ENCODE measurements at places on chromosomes 2 and 18. TPM values are rescaled to one million over a fixed set of nuclear protein-coding genes. Genes with fewer than 3 reads are reported as not detected.

ANKAR gene
- 31.8 TPM for total RNA-seq

TWIST2 gene
- 6.8 TPM for total RNA-seq

RNF138 gene
- total RNA-seq = 39.1 TPM

SCTR gene
- not detected for total RNA-seq

DSG4 gene
- total RNA-seq = not detected

CNOT11 gene
- 19.8 TPM for total RNA-seq

UPP2 gene
- total RNA-seq = not detected

LIPG gene
- 2.6 TPM for total RNA-seq

OXER1 gene
- total RNA-seq = under 0.01 TPM

B4GALT6 gene
- total RNA-seq = 3.1 TPM

MAP4K3 gene
- 59.5 TPM for total RNA-seq

EIF2AK2 gene
- total RNA-seq = 22.4 TPM

GKN1 gene
- total RNA-seq = not detected

DDX1 gene
- total RNA-seq = 105 TPM

CACNB4 gene
- total RNA-seq = 7.8 TPM

FEV gene
- not detected for total RNA-seq

EFR3B gene
- total RNA-seq = 4.7 TPM

CFC1 gene
- not detected for total RNA-seq

SFT2D3 gene
- 7.8 TPM for total RNA-seq

FIGN gene
- total RNA-seq = 1.0 TPM

TWSG1 gene
- 30.3 TPM for total RNA-seq

PJVK gene
- total RNA-seq = 1.6 TPM

MTX2 gene
- 27.7 TPM for total RNA-seq

COL3A1 gene
- 6,920 TPM for total RNA-seq

ATP8B1 gene
- 4.7 TPM for total RNA-seq

FSIP2 gene
- 1.0 TPM for total RNA-seq

FAM237A gene
- not detected for total RNA-seq

ARHGAP25 gene
- 4.7 TPM for total RNA-seq

FBXO48 gene
- under 0.01 TPM for total RNA-seq

ZNF892 gene
- total RNA-seq = 4.7 TPM

EFHD1 gene
- 2.1 TPM for total RNA-seq

ANKRD30BL gene
- total RNA-seq = not detected

CAPN10 gene
- total RNA-seq = 12.0 TPM

ICOS gene
- total RNA-seq = 0.52 TPM

ATP6V1C2 gene
- under 0.01 TPM for total RNA-seq

UGT1A10 gene
- total RNA-seq = not detected

CDH2 gene
- total RNA-seq = 4.7 TPM

B3GNT7 gene
- total RNA-seq = 0.52 TPM

ERCC3 gene
- total RNA-seq = 28.7 TPM

ZSWIM2 gene
- total RNA-seq = not detected

NETO1 gene
- total RNA-seq = not detected

SCN7A gene
- total RNA-seq = 50.6 TPM

TFPI gene
- 47.0 TPM for total RNA-seq

IL1R2 gene
- 0.52 TPM for total RNA-seq

All from skeletal muscle tissue (tissue), 5 donors.